Right hindlimb (tissue), 1 donor: ENCODE measurements at places on chromosomes 7 and 10.

DNA sequence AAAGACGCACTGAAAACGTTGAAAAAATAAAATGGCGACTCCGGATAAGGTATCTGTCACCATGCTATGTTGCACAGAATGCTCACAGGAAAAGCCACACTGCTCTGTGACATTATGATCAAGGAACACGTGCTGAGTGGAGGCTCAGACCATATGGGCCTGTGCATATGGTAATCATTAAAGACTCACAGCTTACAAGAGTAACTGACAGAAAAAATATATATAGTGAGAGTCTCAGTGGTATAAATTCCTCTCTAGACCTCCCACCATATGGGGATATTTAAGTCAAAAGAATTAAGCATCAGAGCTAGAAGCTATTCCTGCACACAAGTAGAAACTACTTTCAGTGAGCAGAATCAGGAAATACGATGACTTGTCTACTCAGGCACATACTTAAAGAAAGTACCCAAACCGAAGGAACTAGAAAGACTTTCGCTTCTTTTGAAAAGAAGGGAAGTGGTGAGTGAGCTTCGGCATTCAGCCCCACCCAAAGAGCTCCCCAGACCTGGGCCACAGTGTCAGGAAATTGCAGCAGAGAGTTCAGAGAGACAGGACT is 65.1 kb upstream of the MPP7 start:
- peak; percentile 32 for DNase-seq

DNA sequence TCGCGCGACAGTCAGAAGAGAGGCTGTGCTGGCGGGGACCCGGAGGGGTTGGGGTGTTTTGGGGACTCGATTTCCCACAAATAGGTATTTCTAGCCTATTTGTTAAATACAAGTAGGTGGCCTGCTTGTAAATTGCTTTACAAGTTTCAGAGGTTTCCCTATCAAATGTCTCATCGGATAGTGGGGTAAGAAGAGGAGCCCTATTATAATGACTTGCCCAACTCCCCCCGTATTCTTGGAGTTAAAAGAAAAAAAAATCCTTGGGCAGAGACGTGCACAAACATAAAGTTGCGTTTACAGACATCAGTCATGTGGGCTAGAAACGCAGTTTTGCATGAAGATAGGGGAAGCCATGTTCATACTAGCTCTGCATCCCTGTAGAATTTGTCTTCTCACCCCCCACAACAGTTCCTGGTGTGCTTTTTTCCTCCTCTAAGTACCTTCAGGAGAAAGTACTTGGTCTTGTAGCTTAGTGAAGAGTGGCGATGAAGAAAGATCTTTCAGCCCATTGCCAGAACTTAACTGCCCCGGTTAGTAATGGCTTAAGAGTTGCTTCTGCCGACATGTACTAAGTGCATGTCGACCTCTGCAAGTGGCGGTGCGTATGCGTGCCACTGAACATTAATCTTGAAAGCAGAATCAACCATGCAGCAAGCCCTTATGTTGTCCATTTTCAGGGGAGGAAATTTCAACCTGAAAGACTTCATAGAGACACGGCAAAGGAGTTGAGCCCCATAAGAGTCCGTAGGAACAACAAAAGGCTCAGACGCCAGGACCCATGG is 832 bp upstream of the TIAL1 start:
- DNase-seq = no peak

- no peak for DNase-seq
Measured at GRCh38 chr10:130956251-130956650, 355.3 kb downstream of the TCERG1L start.

GRCh38 chr10:95278061-95278988 is 12.5 kb downstream of the PDLIM1 start:
- no peak for DNase-seq

DNA sequence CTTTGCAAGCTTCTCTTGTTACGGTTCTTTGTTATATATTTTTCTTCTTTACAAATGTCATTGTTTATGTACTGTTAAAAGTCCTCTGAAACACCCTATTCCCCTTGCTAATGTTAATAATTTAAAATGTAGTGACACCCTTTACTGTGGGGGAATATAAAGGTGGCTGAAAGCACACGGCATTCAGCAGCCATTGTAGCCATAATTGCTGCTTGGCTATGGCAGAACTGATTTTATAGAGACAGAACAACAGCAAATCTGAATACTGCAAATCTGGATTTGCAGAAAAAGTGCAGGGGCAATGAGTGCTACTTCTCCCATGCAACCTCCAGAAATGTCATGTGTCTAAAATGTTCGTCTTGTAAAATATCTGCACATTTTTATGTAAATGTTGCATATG is 3.7 kb upstream of the WASL start:
- DNase-seq = no peak

- no peak for DNase-seq
Measured at GRCh38 chr7:2465928-2466327, 10.3 kb downstream of the GRIFIN start.

DNA sequence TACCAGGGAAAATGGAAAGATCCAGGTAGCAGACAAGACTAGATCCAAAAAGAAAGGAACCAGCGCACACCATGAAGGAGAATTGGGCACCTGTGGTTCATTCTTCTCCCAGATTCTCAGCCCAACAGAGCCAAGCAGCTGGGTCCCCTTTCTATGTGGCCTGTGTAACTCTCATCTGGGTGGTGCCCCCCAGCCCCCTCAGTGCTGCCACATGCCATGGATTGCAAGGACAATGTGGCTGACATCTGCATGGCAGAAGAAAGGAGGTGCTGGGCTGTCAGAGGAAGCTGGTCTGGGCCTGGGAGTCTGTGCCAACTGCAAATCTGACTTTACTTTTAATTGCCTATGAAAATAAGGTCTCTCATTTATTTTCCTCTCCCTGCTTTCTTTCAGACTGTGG is 21.4 kb downstream of the PRSS2 start:
- DNase-seq = no peak

GRCh38 chr10:1287487-1287886 is 231.3 kb downstream of the WDR37 start:
- DNase-seq = no peak
